A549 treated with DMSO at 1 μM for 4 hours (cell line): ENCODE measurements at places on chromosomes 12 and 14. TPM values are rescaled to one million over a fixed set of nuclear protein-coding genes. Genes with fewer than 3 reads are reported as not detected.

The KRT73 gene
- total RNA-seq = not detected in 5 replicates

The CD163 gene
- 0.06 TPM in 1 of 5 replicates, not detected in the others for total RNA-seq

The RASSF9 gene
- total RNA-seq = 0.22 to 0.46 TPM (median 0.40 TPM) in 5 replicates

The DPPA3 gene
- total RNA-seq = not detected in 5 replicates

The RFX4 gene
- not detected in 5 replicates for total RNA-seq

The MSI1 gene
- total RNA-seq = 0.92 to 1.7 TPM (median 1.3 TPM) in 5 replicates

The FOXA1 gene
- total RNA-seq = 9.4 to 12.9 TPM (median 12.2 TPM) in 5 replicates

The ZC2HC1C gene
- total RNA-seq = 2.8 to 4.1 TPM (median 3.5 TPM) in 5 replicates

The SLC2A14 gene
- total RNA-seq = 0.05 to 0.34 TPM in 2 of 5 replicates, not detected in the others

The TAOK3 gene
- 8.1 to 14.3 TPM (median 10.3 TPM) in 5 replicates for total RNA-seq

The PPP1R36 gene
- total RNA-seq = 0.21 to 0.57 TPM (median 0.38 TPM) in 5 replicates

The KCNC2 gene
- total RNA-seq = not detected in 5 replicates

The CCDC184 gene
- total RNA-seq = 3.1 to 3.5 TPM (median 3.2 TPM) in 5 replicates

The ABCD2 gene
- not detected in 5 replicates for total RNA-seq

The PPM1H gene
- 7.7 to 9.4 TPM (median 8.6 TPM) in 5 replicates for total RNA-seq

The TAS2R42 gene
- not detected in 5 replicates for total RNA-seq

The TEX22 gene
- total RNA-seq = 0.08 to 0.41 TPM (median 0.20 TPM) in 5 replicates

The USP44 gene
- 0.07 to 0.18 TPM (median 0.17 TPM) in 5 replicates for total RNA-seq

The C12orf50 gene
- 0.07 to 0.10 TPM (median 0.08 TPM) in 4 of 5 replicates, not detected in the other for total RNA-seq

The SERPINA3 gene
- 5.4 to 7.9 TPM (median 5.9 TPM) in 5 replicates for total RNA-seq

The HOXC10 gene
- total RNA-seq = 1.5 to 3.0 TPM (median 2.7 TPM) in 5 replicates
